ENCODE measurements at places on chromosomes 16 and 17.

DNA sequence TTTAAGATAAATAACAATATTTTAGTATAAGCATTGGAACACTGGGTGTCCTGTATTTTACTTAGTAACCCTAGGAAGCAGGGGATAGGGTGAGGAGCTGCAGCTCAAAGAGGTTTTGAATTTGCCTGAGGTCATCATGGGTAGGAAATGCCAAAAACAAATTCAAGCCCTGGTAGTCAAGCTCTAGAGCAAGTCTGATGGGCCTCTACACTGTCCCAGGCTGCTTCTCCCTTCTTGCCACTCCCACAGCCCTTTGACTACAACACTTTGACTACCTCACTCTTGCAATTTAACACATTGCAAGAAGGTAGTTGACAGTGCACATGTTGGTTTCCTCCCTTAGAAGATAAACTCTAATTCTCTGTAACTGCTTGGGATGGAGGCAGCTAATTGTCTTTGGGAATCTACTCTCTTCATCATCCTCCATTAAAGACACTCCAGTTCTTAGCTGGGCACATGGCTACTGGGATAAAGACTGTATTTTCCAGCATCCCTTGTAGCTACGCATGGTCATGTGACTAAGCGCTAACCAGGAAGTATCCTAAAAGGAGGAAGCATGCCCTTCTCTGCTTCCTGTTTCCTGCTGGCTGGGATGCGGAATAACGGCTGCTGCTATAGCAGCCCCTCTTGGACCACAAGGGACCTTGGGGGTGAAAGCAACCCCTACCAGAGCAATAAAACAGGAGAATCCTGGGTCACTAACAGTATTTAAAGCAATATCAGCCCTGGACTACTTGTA, 30.7 kb upstream of the SSTR2 start:
- DNase-seq = no peak

GRCh38 chr16:85125570-85126393, 13.5 kb upstream of the CIBAR2 start:
- no peak for DNase-seq

DNA sequence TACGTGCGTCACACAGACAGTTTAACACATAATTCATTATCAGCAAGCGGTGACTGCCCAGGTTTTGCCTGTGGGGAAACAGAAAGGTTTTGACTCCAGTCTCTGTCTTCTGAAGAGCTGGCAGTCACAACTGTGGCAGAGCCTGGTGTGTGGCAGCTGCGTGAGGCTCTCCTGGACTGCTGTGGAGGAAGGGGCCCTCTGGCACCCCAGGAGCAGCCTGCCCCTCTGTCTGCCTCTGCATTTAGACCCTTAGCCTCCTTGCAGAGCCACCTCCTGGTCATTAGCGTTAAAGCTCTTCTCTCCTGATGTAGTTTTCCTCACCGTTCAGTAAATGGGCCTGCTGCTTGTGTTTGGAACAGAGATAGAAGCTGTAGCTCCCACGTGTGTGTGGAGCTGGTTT, 10.9 kb downstream of the RAB40C start:
- DNase-seq = no peak

GRCh38 chr16:70759666-70760065, 41.3 kb downstream of the VAC14 start:
- DNase-seq = no peak

DNA sequence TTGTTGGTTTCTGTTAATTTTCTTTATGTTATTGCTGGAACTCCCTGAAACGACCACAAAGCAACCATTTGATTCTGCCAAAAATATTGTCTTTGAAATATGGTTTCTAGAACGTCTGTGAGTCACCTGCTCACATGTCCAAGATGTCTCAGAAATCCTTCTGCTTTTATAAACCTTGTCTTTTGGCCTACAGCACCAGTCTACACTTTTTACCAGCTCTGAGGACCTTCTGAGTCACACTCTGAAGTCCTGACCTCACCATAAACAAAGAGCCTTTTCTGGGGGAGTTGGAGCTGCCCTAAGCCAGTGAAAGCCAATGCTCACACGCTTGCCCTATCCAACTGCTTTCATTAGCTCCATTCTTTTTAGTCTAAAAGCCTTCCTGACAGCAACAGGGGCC, 55.5 kb downstream of the GRIN2A start:
- no peak for DNase-seq

- no peak for DNase-seq
Measured at GRCh38 chr17:2214929-2215615, 88.5 kb downstream of the SMG6 start.

GRCh38 chr17:373613-374230, 21.1 kb upstream of the RPH3AL start:
- DNase-seq = no peak

DNA sequence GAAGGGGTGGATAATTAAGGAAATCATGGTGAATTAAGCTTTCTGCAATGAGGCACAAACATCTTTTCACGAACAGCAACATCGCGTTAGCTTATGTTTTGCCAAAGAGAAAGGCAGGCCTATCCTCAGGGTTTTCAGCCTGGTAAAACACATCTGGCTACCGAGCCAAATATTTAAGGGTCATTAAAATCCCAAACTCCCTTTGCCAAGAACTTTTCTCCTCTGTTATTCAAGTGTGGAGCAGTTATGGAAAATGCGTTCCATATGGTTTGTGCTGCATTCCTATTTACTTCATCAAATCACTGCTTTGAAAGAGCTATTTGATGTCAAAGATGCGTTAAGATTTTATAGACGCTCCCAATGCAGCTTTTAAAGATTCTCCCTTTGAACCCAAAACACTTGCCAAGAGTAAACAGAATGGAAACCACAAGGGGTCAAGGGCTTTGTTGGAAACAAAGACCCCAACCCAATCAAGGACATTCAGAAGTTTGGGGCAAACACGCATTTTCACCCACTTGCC, 308.3 kb upstream of the CDH5 start:
- peak; percentile 44 for DNase-seq

DNA sequence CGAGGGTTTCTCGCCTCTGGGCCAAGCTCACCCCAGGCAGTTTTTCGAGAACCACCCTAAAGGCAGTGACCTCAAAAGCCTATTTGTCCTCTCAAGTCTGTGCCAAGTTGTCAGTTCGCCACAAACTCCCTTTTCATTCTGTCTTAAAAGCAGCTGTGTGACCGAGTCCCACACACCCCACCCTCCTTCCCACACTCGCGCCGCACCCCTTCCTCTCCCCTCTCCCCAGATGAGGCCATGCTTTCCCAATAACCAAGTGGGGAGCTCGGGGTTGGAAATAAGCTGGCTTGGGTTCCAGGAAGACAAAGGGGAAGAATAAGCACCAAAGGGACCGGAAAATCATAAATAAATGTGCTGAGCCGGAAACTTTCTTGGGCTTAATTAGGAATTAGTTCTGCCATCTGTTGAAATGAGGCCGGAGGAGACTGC, 36.7 kb downstream of the GRIN2C start:
- DNase-seq = no peak

DNA sequence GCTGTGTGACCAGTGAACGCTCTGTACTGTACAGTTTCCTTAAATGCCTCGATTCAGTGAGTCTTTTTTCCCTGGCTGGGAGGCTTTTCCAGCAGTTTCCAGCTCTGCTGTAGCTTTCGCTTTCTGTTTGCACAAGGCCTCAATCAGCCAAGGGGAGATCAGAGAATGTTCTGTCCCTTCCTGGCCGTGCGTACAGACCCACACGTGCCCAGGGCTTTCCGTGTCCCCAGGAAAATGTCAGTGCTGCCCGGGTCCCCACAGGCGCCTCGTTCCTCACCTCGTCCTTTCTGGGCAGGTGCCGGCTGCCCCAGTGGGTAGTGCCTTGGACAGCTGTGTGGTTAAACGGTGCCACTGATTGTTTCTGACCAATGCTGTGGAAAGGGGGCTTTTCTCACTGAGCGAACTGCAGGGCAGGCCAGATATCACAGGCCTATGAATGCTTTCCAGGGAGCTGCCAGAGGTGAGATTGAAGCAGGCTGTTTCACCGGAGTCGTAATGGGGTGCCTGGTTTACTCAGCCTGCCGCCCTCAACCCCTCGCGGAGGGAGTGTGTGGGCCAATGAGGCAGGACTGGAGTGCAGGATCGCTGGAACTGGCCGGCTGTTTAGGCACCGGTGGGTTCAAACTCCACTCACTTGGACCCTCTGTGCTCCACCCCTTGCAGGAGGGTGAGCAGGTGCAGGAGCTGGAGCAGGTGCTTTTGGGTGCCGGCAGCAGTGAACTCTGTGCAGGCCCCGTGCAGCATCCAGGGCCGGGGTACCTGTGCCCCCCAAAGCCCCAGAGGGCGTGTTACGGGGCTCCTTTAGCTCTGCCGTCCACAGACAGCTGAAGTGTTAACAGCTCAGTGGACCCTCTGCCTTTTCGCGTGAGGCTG, 44.4 kb downstream of the ZNF778 start:
- no peak for DNase-seq

- no peak for DNase-seq
Measured at GRCh38 chr17:72711521-72712310, 380.8 kb downstream of the SLC39A11 start.

- no peak for DNase-seq
Measured at GRCh38 chr16:21260870-21261791, 17.0 kb downstream of the CRYM start.

GRCh38 chr16:90009172-90009899, 9.9 kb downstream of the DBNDD1 start:
- DNase-seq = no peak

GRCh38 chr16:2938206-2938605, 25.9 kb upstream of the KREMEN2 start:
- DNase-seq = no peak

- no peak for DNase-seq
Measured at GRCh38 chr17:6455321-6455705, 11.1 kb downstream of the PIMREG start.

DNA sequence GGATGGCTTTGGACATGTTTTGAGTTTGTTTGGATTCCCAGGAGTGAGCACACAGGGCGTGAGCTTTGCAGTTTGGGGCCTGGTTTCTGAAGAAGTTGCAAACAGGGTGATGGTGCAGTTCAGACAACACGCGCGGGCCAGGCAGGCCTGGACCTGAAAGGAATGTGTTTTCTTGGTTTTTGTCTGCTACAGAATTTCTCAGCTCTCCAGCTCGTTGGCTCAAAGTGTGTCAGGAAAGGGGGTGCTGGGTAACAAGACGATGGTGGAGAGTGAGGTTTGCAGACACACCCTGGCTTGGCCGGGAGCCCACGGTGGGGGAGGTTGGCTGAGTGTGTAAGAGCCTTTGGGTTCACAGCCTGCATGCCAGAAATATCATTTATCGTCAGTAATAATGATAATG, 82.3 kb downstream of the CMIP start:
- DNase-seq = no peak

DNA sequence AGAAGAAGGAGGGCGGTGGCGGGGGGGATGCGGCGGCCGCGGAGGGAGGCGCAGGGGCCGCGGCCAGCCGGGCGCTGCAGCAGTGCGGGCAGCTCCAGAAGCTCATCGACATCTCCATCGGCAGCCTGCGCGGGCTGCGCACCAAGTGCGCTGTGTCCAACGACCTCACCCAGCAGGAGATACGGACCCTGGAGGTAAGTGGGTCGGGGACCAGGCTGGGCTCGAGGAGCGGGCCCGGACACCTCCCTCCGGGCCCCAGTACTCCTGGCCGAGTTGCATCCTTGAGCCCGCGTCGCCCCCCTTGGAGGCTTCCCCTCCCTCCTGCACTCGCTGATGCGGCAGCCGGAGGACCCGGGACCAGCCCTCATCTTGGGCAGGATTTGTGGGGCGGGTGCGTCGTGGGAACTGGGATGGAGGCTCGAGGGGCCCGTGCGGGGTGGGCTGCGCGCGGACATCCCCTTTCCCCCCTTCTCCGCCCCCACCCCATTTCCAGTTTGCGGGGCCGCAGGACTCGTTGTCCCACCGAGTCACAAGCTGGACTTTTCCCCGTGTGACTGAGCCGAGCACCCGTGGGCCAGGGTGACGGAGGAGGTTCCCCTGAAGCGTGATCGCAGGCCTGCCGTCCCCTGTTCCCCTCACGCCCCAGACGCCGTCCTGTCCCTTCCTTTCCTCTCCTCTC, 572 bp downstream of the KSR1 start:
- no peak for DNase-seq

GRCh38 chr16:71924710-71925109, 29.4 kb downstream of the IST1 start:
- DNase-seq = no peak

GRCh38 chr17:33942414-33942813, 312.7 kb upstream of the CCL2 start:
- no peak for DNase-seq

- no peak for DNase-seq
Measured at GRCh38 chr17:44840936-44841335, 6.7 kb upstream of the HIGD1B start.

DNA sequence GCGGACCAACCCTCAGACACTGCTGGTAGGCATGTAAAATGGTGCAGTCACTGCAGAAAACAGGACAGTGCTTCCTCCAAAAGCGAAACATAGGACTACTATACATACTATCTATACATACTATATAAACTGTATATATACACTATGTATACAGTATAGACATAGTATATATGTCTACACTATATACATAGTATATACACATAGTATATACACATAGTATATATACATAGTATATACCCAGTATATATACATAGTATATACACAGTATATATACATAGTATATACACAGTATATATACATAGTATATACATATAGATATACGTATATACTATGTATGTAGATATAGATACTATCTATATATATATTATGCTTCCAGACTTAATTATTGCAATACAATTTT, 6.4 kb upstream of the USP36 start:
- no peak for DNase-seq

GRCh38 chr17:75315541-75316243, 26.5 kb upstream of the SLC25A19 start:
- no peak for DNase-seq

DNA sequence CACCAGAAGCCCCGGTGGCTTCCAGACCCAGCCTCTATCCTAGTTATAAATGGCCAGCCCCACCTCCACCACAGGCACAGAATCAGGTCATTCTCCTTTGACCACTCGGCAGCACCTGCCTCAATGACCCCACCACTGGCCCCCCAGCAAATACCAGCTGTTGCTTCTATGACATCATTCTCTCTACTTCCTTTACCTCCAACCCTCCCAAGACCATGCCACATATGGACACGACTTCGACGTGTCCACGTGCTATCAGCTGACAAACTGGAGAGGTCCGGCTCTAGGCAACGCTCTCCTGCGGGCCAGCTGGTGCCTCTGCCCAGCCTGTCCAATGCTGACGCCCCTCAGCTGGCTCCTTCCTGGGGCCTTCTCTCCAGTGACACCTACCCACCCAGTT, 5.9 kb downstream of the ALYREF start:
- DNase-seq = no peak

DNA sequence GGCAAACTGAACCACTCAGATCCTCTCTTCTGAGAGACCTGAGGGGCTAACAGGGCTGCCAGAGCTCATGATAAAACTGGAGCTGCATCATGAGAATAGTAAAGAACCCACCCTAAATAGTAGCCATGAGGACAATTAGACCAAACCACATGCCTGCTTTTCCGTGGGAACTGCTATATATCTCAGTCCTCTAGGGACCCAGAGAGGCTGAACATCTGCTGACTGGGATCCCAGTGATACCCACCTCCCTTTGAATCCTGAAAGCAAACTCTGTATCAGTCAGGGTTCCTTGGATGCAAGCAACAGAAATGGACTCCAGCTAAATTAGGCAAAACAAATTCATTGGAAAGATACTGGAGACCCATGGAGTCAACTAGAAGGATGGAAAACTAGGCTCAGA, 6.5 kb downstream of the MT1X start:
- no peak for DNase-seq

Measured in amniotic stem cell (primary cell).